ENCODE measurements at places on chromosomes 1 and 21.

DNA sequence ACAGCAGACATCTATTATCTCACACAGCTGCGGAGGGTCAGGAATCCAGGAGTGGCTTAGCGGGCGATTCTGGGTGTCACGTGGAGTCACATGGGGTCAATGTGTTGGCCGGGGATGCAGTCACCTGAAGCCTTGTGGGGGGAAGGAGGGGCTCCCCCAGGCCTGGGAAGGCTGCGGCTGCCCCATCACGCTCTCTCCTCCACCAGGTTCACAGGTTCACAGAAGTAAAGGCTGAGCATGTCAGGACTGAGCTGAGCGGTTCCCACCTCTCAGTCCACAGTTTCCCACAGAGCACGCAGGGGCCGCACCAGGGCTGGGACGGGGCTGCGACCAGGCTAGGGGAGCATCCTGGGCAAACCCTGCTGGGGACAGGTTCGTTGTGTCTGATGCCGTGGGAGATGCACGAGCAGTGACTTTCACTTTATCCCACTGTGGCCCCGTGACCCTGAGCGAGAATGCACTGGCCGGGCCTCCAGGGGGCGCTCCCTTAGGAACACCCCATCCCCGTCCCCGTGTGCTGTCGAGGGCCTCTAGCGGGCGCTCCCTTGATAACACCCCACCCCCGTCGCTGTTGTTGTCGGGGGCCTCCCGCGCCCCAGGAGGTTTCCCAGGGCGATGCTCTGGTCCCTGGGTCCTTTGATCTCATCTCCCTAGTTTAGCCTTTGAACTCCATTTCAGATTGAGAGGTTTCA, 73.2 kb upstream of the TRAPPC10 start:
- DNase-seq: peak; percentile 92

DNA sequence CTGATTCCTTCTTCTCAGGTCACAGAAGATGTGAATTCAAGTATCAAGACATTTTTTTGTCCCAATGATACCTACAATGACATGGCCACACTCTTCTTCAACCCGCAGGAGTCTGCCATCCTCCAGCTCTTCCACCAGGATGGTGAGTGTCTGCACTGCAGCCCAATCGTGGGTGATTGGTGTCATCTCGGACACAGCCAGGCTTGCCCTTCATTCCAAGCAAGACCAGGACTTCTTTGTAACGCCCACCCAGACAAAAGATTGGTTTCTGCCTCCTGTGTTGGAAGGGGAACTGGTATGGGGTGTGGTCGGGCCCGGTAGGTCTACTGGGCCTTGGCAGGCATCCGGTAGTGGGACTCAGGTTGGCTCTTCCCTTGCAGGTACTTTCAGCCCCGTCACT, 14.1 kb downstream of the NPPA start:
- no peak for DNase-seq

- no peak for DNase-seq
Measured at GRCh38 chr1:42172381-42173133, 8.0 kb upstream of the GUCA2A start.

DNA sequence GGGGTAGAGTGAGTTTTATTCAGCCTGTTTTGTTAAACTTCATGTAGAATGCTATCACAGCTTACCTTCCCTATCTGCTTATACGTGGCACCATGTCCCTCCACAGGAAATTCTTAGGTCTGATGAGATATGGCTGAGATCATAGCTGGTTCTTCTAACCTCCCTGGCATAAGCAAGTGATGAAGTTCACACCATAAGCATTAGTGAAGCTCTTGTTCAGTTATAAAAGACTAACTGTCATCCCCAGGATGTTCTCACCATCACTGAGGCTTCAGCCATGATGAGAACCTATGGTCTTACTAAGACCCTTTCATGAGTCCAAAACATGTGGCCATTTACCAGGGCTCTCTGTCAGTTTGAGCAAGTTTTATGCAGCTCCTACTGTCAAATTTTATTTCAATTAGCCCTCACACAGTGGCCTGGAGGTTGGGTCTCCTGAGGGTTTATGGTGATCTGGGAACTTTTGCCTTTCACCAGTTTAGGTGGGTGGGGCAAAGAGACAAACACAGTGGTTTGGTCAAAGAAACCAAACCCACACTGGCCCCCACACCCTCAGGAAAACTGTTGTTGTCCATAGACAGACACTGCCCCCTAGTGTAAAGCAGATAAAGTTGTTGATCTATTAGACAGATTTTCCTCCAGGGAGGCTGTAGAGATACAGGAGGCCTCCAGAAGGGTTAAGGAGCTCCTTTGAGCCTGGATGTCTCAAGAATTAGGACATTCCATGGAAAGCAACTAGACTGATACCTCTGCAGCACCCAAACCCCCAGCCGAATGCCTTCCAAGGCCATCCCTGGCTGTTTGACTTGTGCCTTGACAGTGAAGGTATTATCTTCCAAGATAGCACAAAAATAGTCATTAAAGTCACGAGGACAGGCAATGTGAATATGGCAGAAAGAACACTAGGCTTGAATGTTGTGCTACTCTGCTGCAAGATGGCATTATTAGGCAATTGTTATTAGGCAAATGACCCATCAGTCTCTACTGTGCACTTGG, 5.0 kb downstream of the SLC22A15 start:
- no peak for DNase-seq

DNA sequence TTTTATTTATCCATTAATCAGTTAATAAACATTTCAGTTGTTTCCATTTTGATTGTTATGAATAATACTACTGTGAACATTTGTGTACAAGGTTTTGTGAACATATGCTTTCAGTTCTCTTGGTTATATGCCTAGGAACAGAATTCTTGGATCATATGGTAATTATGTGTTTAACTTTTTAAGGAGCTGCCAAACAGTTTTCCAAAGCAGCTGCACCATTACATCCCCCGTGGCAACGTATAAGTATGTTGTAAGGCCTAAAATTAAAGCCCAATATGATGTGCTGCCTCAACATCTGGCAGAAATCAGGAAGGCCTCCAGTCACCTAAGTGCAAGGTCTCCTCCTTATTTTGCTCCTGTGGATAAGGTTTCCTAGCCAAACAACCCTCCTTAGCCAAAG, 235.6 kb upstream of the CACYBP start:
- no peak for DNase-seq

Data from stimulated activated CD4-positive, alpha-beta T cell treated with anti-CD3 and anti-CD28 coated beads, Interleukin-2, amount 100 ng/mL, for 24 hours (primary cell).